ENCODE measurements at places on chromosomes 2 and 18. TPM values are rescaled to one million over a fixed set of nuclear protein-coding genes. Genes with fewer than 3 reads are reported as not detected.

GRCh38 chr2:99552529-99552928 is 62.7 kb upstream of the REV1 start:
- no peak for ATAC-seq

GRCh38 chr2:149901231-149901859 is 313.8 kb upstream of the MMADHC start:
- no peak for ATAC-seq

- peak; percentile 84 for ATAC-seq
These were observed 146.6 kb downstream of the ZNF516 start for GRCh38 chr18:76348267-76349066.

- ATAC-seq: no peak
These were observed 629 bp downstream of the PRELID3A start for GRCh38 chr18:12408247-12408869.

SMAD2 gene
- total RNA-seq: 55.6 TPM
